Cortex of kidney (tissue), 1 donor: ENCODE measurements at places on chromosomes 7 and 10.

GRCh38 chr10:113021268-113022040 lies 71.4 kb downstream of the TCF7L2 start:
- no peak for DNase-seq

DNA sequence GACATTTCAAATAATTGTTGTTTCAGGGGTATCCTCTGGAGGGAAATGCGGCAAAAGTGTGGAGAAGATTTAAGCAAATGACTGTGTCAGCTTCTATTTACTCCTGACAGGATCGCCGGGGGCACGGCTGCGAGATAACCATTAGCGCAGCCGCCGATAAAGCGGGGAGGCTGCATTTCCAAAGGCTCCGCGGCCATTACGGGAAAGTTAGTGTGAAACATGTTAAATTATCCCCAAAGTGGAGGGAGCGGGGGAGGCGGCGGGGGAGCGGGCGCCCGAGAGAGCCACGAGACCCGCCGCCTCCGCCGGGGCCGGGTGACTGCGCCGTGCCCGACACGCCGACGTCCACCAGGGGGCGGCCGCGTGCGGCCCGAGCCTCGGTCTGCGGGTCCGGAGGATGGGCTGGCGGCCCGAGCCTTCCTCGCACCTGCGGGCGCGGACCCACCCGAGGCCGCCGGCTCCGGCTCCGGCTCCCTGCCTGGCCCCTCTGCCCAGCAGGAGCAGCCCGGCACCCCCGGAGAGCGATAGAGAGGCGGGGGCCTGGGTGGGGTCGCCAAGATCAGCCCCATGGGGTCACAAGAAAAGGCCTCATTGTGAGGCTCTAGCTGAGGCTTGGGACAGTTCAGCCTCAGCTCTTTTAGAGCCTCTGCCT lies 74.4 kb upstream of the PAX2 start:
- no peak for DNase-seq

DNA sequence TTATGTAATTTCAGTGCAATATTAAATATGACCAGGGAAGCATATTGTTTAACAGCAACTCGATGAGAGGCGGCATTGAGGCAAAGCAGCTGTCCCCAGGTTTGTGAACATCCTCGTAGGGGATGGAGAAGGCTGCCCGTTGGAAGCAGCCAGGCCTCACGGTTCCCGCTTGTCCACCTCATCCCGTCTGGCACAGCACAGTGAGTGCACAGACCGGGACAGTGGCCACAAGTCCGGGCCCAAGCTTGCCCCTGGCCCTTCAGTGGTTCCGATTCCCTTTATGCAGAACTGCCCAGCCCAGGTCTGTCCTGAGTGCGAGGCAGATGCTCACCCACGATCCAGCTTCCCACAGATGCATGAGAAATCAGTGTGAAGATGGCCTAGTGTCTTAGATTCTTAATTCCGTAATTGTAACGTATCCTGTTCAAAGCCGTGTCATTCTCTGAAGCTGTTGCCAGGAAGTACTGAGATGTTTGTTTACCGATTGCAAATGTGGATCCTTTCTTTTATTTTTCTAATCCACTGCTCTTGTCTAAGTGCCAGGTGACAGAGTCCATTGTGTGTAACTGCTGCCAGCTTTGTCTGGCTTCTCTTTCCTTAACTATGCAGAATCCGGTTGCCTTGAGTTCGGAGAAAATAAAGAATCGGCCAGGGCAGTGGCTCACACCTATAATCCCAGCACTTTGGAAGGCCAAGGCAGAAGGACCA lies 35.5 kb downstream of the PFKP start:
- DNase-seq, result no peak

DNA sequence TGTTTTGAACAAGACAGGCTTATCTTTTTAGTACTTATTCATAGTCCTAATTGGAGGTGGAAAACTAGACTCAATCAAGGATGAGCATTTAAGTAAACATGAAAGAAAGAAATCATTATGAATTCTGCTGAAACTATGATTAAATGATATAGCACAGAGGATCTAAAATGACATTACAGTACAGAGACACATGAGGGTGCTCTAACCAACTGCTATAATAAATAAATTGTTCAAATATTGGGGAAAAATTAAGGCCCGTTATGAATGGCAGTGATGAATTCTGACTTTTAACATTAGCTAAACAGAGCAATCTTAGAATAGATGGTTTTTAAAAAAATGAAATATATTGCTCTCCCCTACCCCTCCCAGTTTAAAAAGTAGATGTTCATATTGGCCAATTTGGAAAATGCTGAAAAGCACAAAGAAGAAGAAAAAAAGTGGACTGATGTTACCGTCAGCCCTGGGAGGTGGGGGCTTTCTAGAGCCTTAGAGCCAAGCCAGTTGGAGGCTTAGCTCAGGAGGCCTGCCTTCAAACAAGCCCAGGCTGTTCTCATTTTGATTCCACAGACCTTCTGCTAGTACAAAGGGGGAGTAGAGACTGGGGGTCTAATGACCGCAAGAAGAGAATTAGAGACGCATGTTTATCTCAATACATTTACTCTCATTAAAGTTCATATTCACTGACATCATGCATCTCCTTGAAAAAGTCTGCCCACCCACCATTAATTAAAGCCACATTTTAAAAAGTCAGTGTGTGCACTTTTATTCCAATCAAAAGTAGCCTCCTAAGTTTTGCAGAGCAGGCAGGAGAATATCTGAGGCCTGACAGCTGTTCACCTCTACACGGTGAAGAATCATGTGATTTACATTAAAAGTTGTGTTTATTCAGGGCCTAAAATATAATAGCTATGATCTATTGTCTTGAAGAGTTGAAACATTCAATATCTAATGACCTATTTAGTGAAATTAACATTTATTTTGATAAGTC lies 10.0 kb downstream of the WNT2 start:
- no peak for DNase-seq

GRCh38 chr10:46525177-46525823 lies 31.2 kb downstream of the GPRIN2 start:
- no peak for DNase-seq

GRCh38 chr10:58932126-58932525 lies 244.3 kb upstream of the PHYHIPL start:
- DNase-seq, result no peak

DNA sequence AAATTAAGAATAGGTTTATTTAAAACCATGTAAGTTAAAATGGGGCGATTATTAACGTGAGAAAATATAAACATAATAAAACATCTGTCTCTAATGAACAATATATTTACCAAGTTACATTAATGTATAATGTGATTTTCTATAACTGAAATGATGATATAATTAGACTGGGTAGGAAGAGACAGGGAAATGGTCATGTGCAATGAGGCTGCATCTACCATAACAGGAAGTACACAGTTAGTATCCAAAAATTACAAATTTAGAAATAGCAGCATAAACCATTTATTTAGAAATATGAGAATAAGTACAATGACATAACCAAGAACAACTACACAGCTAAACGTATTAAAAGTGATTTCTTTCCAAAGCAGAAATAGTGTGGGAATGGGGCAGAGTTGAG lies 25.8 kb upstream of the BET1 start:
- no peak for DNase-seq

DNA sequence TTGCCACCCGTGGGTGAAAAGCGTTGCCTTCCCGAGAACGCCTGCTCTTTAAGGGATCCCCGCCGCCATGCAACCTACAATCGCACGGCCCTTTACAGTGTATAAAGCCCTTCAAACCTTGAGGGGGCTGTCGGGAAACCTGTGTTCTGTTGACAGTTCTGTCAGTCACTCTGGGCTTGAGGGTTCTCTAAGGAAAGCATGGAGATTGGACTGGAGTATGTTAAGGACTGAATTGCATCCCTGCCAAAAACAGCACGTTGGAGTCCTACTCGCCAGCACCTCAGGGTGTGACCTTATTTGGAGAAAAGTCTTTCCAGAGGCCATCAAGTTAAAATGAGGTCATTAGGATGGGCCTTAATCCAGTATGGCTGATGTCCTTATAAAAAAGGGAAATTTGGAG lies 70.6 kb downstream of the PFKFB3 start:
- no peak for DNase-seq

- no peak for DNase-seq
These were observed 293.7 kb downstream of the POU6F2 start for GRCh38 chr7:39271402-39271801.

- DNase-seq, result no peak
These were observed 38.7 kb downstream of the KCNH2 start for GRCh38 chr7:150939466-150939865.

- no peak for DNase-seq
These were observed 60.2 kb upstream of the LOXL4 start for GRCh38 chr10:98328163-98328562.

GRCh38 chr10:98134117-98134430 lies 383 bp upstream of the R3HCC1L start:
- no peak for DNase-seq

DNA sequence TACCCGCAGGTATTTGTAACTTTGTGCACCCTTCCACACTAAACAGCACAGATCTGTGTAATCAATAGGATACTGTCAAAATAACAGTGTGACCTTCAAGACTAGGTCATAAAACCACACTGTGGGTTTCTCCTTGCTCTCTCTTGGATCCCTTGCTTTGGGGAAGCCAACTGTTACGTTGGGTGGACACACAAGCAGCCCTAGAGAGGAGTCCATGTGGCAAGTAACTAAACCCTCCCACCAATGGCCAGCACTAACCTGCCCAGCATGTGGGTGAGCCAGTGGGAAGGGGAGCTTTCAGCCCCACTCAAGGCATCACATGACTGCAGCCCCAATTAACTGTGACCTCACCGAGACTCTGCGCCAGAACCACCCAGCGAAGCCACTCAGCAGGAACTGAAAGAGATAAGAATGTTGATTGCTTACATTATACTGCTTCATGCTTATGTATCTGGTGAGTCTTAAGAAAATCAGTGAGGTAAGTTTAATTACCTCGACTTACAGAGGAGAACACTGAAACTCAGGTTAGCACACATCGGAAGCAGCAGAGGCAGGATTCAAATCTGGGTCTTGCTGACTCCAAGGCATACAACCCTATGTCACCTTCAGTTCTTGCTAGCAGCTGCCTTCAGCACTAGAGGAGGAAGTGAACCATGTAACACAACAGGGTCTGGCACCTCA lies 9.4 kb upstream of the ZC3HAV1 start:
- DNase-seq, result no peak

GRCh38 chr10:90417029-90417428 lies 440.8 kb downstream of the HTR7 start:
- no peak for DNase-seq

DNA sequence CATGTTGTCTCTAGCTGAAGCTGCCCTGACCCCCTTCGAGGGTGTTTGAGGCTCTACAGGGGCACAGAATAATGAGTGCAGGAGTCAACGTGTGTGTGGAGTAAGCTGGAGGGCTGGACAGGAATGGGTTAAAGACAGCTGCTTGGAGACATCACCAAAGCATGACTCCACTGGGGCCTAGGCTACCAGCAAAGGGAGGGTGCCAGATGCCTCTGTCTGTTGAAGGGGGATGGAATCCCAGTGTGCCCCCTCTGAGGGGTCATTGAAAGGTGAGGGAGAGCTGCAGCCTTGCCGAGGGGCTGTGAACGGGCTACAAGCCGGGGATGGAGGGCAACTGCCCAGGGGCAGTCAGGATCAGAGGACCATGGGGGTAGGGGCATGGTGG lies 51.7 kb upstream of the PODXL start:
- no peak for DNase-seq

DNA sequence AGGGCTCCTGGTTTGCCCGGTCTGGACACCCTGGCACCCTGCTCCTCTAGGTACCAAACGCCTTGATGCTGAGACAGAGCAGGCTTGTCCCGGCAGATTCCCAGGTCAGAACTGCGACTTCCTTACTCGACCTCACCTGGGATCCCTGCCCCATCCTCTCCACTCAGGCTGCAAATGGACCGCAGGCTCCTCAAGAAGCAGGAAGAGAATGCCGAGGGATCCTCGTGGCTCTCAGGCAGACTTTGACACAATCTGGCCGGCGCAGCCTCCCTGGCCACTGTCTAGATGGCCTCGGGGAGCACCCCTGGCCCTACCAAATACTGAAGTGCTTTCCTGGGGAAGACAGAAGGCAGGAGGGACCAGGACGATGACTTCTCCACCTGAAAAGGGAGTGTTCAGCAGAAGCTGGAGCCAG lies 421 bp upstream of the NODAL start:
- no peak for DNase-seq
